ENCODE measurements at places on chromosomes 3 and 15.

- DNase-seq: no peak
These were observed 294.8 kb upstream of the NR2E3 start for GRCh38 chr15:71515375-71516186.

GRCh38 chr3:77370413-77370812 is 330.5 kb downstream of the ROBO2 start:
- DNase-seq: no peak

DNA sequence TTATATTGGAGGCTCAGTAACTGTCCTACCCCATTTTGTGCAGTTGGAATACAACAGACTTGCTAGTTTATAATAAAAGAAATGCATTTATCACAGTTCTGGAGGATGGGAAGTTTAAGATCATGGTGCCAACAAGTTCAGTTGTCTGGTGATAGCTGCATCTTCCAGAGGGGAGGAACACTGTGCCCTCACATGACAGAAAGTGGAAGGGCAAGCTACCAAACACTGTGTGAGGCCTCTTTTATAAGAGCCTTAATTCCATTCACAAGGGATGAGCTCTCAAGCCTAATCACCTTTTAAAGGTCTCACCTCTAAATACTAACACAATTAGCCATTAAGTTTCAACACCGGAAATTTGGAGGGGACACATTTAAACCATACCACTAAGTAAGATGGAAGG is 1073.9 kb downstream of the PLOD2 start:
- no peak for DNase-seq

GRCh38 chr3:33848624-33849347 is 50.4 kb downstream of the PDCD6IP start:
- peak; percentile 10 for DNase-seq

DNA sequence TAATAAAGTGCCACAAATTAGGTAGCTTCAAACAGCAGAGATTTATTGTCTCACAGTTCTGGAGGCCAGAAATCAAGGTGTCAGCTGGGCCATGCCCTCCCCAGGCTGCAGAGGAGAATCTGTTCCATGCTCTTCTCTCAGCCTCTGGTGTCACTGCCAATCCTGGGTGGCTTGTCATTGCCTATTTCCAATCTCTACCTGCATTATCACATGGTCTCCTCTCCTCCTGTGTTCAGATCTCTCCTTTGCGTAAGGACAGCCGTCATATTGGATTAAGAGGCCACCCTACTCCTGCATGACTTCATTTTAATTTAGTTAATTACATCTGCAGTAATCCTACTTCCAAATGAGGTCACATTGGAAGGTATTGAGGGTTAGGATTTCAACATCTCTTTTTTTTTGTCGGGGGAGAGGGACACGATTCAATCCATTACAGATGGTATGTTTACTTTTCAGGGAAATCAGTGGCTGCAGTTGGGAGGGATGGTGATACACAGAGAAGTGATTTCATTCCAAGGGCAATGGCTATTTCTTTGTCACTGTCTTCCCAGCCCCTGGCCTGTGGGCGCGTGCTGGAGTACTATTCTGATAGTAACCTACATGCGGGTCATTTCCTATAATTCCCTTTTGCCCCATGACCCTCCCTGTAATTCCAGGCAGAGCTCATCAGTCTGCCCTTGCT is 169.4 kb downstream of the MINAR1 start:
- DNase-seq: no peak

- DNase-seq: no peak
These were observed 66.4 kb downstream of the TCF12 start for GRCh38 chr15:56984681-56985481.

GRCh38 chr3:176512037-176512436 is 685.2 kb downstream of the TBL1XR1 start:
- DNase-seq: no peak

GRCh38 chr3:4038351-4038750 is 239.1 kb downstream of the LRRN1 start:
- DNase-seq: no peak

All from CD4-positive, alpha-beta T cell treated with Interleukin-17A for 1 hour (primary cell).